GDM1 (cell line): ENCODE measurements at places on chromosomes 16 and 17.

GRCh38 chr16:15641753-15642556 lies 999 bp downstream of the MARF1 start:
- no peak for DNase-seq

GRCh38 chr17:19237389-19238166 lies 412 bp downstream of the EPN2 start:
- DNase-seq = no peak

DNA sequence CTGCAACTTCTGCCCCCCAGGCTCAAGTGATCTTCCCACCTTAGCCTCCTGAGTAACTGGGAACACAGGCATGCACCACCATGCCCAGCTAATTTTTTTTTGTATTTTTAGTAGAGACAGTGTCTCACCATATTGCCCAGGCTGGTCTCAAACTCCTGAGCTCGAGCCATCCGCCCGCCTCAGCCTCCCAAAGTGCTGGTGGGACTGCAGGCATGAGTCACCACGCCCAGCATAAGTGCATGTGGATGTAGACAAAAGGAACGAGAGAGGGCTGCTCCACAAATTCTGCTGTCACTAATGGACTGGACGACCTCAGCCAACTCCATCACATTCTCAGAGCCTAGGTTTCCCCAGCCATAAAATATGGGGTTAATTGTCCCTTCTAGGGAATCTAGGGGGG lies 7.7 kb upstream of the SP2 start:
- no peak for DNase-seq

DNA sequence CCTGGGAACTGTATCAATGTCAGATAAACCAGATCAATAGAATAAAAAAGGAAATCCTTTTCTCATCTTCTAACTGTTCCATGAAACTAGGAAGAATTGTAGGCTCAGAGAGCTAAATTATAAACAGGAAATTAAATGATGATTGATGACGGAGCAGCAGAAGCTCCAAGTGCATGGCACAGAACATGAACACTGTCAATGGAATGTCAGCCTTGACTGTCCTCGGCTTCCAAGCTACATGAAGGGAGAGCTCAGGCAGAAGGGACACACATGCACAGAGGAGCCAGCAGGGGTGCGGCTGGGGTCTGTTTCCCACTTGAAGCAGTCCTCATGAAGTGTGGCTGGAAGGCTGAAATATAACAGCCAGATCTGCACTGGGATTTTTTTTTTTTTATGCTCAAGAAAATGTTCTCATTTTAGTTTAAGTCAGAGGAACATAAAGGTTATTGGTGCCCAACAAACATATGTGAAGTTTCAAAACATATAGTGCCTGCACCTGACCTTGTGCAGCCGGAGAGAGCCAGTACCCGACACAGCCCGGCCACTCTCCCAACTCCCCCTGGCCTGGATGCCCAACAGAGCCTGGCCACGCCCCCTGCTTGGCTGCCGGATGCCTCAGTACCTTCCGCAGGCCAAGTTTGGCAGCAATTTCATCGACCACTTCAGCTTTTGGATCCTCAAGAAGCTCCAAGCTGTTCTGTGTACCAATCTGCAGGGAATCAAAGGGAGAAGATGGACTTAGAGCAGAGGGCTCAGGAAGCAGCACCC lies 37.0 kb downstream of the NPLOC4 start:
- DNase-seq = no peak

DNA sequence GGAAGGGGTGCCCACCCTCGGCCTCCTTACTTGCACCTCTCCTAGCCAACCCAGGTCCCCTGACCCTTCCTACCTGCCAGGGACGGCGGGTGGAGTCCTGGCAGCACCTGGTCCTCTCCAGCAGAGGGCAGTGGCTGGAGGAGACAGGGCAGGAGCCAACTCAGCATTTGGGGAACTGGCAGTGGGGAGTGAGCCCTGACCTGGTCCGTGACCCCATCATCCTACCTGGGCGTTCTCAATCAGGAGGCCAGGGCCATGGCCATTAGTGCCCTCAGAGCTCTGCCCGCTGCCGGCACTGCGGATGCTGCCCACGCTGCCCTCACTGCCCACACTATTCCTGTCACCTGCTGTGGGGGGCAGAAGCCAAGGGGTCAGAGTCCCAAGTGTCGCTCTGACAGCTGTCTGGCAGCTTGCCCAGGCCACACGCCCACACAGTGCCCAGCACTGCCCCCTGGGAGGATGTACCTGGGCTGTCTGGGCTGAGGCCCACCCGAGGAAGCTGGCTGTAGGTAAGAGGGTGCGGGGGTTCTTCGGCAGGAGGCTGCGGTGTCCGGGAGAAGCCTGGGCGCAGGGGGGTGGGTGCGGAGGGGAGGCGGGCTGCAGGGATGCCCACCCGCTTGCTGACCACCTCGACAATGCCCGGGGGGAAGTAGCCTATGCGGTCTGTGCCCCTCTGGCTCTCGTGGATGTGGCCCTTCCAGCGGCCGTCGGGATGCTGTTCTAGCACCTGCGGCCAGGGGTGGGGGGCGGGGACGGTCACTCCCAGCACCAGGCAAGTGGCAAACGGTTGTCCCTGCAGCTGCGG lies 10.8 kb downstream of the CASKIN2 start:
- peak; percentile 18 for DNase-seq

DNA sequence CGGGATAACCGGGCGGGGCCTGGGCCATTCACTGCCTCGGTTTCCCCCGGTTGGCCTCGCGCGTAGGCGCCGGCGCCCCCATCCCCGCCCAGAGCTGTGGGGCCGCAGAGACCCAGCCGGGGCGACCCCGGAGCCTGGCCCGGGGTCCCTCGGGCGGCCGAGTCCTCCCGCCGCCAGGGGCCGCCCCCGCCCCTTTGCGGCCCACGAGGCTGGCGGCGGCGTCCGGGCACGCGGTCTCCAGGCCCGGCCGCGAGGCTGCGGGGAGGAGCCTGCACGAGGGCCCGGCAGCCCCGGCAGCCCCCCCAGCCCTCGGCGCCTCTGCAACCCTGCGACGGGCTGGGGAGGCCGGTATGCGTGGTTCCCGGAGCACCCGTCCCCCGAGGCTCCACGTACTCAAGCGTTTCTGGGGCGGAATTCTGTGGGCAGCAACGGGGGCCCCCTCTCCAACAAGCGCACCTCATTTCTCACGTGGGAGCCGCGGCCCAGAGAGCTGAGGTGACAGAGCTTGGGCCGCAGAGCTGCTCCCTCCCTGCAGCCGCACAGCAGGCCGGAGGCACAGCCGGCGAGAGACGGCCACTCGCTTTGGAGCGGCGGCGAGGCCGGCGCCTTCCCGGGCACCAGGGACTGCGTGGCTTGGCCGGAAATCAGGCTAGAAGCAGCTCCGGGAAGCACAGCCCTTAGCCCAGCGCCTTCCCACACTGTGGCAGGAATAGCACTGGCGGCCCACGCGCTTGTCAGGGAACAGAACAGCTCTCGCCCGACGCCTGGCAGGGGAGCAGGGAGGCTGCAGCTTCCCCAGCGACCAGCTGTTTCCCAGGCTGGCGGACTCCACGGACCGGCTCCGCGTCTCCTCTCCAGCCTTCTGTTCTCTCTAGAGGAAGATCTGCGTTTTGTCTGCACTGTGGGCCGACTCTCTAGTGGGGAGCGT lies 867 bp upstream of the LIMD2 start:
- no peak for DNase-seq

GRCh38 chr17:58172369-58173071 lies 5.7 kb downstream of the OR4D2 start:
- peak; percentile 10 for DNase-seq

- DNase-seq = no peak
Measured at GRCh38 chr16:74601126-74601871, 5.6 kb downstream of the GLG1 start.

DNA sequence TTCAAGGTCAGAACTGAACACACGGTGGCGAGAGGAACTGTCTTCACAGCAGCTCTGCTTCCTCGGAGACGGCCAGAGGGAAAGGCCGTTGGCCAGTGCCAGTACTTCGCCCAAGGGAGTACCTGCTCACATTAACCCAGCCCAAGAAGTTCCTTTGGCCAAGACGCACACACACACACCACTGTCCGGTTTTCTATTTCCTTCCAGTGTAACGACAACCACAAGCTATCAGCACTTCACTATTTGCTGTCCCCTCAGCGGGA lies 744 bp upstream of the GGNBP2 start:
- peak; percentile 22 for DNase-seq

GRCh38 chr16:66617728-66618127 lies 13.2 kb downstream of the CMTM3 start:
- no peak for DNase-seq

GRCh38 chr16:17367923-17368322 lies 102.8 kb downstream of the XYLT1 start:
- no peak for DNase-seq

DNA sequence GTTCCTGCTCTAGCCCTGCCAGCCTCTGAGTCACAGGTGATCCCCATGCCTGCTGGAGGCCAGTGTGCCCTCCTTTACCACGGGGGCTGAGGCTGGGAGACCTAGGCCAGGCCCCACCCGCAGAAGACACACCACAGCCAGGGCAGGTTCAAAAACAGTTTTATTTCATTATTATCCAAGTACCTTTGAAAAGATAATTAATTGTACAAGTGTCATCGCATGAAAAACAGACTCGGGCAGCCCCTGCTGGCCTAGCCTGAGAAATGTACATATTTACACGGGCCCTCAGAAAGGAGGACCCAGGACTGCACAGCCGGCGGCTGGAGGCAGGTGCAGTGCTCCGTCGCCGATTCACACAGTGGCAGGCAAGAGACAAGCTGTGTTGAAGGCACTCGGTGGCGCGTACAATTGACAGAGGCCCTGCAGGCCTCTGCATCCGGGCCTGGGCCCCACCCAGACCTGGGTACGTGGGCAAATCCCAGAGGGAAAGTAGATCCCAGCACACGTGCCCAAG lies 4.4 kb downstream of the PDIA2 start:
- DNase-seq = no peak

GRCh38 chr17:66724581-66725341 lies 110.2 kb upstream of the CACNG5 start:
- DNase-seq = no peak

GRCh38 chr17:82560802-82561428 lies 41.4 kb downstream of the FOXK2 start:
- DNase-seq = no peak

DNA sequence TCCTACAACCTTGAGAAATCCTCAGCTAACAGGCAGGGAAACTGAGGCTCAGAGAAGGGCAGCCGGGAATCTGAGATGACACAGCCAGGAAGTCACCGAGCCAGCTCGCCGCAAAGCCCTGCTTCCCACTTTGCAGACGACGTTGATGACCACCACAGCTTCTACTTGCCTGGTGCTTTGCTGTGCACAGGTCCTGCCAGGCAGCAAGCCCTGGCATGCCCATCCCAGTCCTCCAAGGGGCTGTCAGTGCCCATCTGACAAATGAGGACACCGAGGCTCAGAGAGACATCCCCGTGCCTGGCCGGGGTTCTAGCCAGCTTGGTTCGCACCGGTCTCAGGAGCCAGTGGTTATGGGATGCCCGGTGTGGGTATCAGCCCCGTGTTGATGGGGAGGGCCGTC lies 20.1 kb downstream of the KCNJ12 start:
- no peak for DNase-seq

GRCh38 chr16:85505794-85506634 lies 107.1 kb upstream of the GSE1 start:
- DNase-seq = no peak

DNA sequence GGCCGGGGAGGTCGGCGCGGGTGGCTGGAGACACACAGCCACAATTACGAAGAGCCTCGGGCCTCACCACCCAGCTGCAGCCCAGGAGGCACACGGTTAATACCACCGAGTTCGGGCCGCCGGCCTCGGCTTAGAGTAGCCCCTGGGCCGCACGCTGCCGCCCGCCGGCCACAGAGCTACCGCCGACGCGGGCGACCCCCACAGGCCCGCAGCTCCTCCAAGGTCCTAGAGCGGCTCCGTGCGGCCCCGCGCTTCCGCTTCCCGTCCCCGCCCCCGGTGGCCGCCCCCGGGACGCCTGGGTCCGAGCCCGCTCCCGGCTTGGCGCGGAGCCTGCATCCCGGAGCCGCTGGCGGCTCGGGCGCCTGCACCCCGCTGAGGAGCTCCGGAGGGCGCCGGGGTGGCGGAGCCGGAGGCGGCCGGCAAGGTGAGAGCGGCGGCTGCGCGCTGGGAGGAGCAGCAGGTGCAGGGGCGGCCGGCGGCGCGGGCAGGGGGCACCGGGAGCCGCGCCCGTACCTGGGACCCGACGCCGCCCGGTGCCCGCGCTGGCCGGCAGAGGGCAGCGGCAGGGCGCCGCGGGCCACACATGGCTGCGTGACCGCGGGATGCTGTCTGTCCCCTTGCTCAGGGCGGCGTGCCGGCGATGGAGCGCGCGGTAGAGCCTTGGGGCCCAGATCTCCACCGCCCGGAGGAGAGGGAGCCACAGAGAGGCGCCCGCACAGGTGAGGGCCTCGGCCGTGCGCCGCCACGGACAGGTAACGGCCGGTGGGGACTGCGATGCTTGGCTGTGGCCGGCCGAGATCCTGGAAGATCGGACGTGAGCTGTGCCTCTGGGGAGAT lies at the start of gene ZNF48:
ZNF48 (plus strand) TSS at position 266 of the 837 bp plus-strand sequence; CDS start at position 641, 375 bp downstream.
- peak; percentile 91 for DNase-seq

- DNase-seq = no peak
Measured at GRCh38 chr17:17921192-17922069, 50.8 kb downstream of the TOM1L2 start.

DNA sequence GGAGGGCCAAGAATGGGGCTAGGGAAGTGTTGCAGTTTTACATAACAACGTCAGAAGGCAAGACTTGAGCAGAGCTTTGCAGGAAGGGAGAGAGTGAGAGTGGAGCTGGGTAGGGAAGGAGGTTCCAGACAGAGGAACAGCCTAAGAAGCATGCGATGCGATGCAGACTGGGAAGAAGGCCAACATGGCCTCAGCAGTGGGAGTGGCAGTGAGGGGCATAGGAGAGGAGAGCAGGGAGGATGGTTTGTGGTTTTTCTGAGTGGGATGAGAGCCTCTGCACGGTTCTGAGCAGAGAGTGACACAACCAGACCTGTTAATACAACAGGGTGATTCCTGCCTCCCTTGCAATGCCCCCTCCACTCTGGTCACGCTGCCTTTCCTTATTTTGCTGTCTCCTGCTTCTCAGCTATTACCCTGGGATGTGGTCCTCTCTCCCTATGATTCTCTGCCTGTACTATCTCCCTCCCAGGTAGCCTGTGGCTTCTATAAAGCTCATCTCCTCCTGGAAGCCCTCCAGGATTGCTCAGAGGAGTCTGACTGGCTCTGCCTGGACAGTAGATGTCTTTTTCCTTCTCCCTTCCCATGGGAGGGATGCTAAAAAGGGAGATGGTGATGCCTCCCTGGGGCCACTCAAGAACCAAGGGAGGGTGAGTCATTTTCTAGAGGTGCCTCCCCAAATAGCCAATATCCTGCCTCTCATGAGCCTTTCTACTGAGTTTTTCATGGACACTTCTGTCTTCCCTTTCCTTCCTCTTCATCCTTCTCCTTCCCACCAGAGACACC lies 38.7 kb upstream of the NGFR start:
- peak; percentile 64 for DNase-seq

DNA sequence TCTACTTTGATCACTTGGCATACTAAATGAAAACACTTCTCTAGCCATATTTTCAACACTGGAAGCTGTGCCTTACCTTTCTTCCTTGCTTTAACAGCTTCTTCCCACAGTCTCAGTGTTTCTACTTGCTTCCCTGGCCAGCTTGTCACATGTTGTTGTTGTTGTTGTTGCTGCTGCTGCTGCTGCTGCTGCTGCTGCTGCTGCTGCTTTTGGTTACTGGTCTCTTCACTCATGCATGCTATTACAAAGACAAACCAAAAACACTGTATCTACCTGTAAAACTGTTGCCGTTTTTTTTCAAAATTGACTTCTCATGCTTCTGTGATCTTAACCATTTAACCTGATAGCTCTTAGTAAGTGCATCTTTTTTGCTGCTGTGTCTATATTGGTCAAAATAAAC lies 9.0 kb downstream of the VEZF1 start:
- no peak for DNase-seq
